ENCODE measurements at places on chromosomes 4 and X.

DNA sequence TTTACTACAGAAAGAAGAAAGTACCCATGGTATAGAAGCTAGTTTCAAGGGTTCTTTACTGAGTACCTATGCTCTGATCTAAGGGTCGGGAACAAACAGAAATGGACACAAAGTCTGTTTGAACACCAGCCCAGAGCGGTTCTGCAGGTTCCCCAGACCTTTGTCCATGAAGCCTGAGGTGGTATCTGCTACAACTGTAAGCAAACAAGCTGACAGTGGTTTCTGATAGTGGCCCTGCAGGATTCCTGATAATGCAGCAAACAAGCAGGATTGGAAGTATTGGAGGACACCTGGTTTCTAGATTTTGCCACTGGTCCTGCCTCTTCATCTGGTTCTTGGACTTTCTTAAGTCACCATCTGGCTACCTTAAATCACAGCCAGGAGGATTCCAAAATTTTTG lies 23.7 kb downstream of the SMPX start:
- no peak for DNase-seq

GRCh38 chr4:122854447-122855352 lies 28.1 kb downstream of the FGF2 start:
- no peak for DNase-seq

DNA sequence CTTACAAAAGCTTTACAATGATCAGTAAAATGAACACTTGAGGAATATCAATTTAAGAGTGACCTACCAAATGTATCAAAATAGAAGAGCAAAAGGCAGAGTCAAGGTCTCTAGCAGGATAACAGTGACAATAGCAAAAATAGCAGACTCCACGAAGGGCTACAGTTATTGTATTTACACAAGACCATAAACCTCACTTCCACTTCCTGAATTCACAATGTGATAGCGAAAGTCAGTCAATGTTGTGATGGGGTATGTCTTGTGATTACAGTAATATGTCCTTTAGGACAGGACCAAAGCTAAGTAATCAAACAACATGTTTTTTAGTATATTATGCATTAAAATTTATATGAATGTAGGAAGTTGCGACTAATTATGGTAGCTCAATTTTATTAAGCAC lies 139.6 kb downstream of the IQCM start:
- DNase-seq = no peak

DNA sequence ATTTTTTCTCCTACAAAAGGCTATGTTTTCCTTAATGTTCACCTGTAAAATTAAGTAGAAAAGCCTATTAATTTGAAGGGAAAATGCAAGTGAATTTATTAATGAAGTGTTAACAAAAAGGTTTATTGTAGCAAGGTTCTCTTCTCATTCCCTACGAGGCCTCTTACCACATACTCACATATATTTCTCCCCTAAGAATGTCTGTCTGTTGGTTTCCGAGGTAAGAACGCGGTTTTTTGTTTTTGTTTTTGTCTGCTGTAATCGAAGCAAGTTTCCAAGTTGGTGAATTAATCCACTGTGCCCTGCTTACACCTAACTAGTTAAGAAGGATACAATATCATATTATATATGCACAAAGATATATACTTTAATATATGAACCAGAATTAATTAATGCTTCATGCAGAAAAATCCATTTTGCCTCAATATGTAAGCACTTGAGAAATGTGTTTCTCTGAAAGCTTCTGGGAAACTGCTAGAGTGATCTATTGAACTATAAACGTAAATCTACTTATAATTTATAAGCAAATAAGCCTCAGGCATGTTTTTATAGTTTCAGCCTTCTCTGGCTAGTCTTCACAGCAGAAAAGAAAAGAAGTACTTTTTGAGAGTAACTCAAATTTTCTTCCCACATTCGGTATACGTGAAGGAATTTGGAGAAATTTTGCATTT lies 120.8 kb downstream of the EGF start:
- no peak for DNase-seq

GRCh38 chr4:1488357-1488756 lies 82.1 kb upstream of the NKX1-1 start:
- no peak for DNase-seq

GRCh38 chrX:9231491-9231890 lies 197.6 kb upstream of the FAM9B start:
- no peak for DNase-seq

GRCh38 chrX:13263560-13264251 lies 56.1 kb downstream of the ATXN3L start:
- DNase-seq = no peak

GRCh38 chrX:45232139-45232538 lies 31.5 kb upstream of the DIPK2B start:
- no peak for DNase-seq

DNA sequence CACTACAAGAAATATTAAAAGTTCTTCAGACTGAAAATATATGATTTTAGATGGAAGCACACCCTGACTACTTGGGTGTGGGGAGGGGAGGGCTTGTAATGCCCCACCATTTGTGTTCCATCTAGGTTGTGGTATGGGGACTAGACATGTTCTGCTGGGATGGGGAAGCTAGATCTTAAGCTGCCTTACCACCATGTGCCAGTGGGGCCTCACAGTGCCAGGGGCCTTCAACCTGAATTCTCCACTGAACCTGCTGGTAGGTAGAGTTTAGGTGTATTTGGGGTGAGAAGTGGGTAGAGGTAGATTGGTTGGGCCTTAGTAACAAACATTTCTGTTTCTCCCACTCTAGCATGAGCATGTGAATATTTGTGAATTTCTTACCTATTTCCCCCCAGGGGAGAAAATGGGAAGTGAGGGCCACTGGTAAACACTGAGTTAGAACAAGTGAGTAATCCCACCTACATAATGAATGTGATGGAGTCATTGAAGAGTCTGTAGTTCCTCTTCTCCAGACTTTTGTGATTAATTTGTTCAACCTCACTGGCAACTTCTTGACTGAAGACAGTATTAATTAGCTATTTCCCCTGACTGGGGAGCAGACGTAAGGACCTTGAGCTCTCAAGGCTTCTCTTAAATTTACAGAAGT lies 44.0 kb downstream of the BRCC3 start:
- DNase-seq = no peak

- DNase-seq = no peak
These were observed at the start of gene PF4V1 for GRCh38 chr4:73853246-73853704. PF4V1 (plus strand) TSS chr4:73853296; CDS start chr4:73853363, 67 bp downstream.

GRCh38 chr4:108270466-108271450 lies 102.0 kb upstream of the LEF1 start:
- no peak for DNase-seq

DNA sequence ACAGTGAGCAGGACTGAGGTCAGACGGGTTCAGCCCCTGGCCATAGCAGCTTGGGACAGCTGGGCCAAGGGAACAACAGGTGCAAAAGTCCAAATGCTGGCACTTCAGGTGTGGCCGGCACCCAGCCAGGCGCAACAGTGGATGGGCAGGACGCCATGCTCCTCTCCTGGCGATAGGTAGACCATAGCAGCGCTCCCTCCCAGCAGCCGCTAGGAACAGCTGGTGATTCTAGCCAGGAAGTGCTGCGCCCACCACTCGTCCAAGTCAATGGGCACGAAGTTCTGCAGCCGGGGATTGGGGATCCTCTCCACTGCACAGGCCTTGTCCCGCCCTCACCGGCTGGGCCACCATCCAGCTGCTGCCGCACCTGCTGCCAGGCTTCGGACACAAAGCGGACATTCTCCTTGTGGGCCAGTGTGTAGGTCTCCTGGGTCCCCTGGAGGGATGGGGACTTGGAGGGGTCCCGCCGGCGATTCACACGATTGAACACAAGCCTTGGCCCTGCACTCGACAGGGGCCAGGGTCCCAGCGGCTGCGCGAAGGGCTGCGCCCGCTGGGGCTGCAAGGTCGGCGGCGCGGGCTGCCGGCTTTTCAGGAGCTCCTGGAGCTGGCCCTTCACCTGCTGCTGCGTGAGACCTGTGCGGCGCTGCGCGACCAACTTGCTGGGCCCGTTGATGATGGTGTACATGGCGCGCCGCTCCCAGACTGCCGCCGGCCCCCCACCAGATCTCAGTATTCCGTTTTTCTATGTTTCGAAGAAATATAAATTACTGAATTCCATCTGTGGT lies 227.5 kb upstream of the STK26 start:
- DNase-seq = no peak

DNA sequence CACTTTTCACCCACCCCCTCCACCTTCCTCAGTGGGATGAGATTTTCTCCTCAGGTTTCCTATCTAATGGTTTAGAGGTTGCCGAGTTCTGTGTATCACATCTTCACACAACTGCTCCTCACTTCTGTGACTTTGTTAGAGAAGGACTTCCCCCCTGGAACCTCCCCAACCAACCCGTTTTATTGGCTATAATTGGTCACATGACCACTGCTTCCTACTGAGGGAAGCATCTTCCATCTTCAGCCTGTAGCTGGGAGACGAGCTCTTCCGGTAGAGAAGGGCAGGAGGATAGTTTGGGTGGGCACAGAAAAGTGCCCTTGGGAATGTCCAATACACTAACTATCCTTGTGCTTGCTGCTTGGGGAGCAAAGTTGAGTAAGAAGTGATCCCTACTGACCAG lies 90.5 kb downstream of the STK32B start:
- no peak for DNase-seq

All from Panc1 (cell line).